ENCODE measurements at places on chromosomes 1 and 21. TPM values are rescaled to one million over a fixed set of nuclear protein-coding genes. Genes with fewer than 3 reads are reported as not detected.

The BRINP2 gene
- 0.27 TPM for total RNA-seq

The TSSK3 gene
- total RNA-seq: 0.18 TPM

The CFHR4 gene
- not detected for total RNA-seq

The KRTAP8-1 gene
- not detected for total RNA-seq

The CEP350 gene
- 13.0 TPM for total RNA-seq

The FBLIM1 gene
- 30.9 TPM for total RNA-seq

The CLDN17 gene
- total RNA-seq: not detected

The ILDR2 gene
- not detected for total RNA-seq

The MYOC gene
- not detected for total RNA-seq

The KIFAP3 gene
- total RNA-seq: 13.7 TPM

The IL22RA1 gene
- total RNA-seq: 8.6 TPM

The GPX7 gene
- not detected for total RNA-seq

The SLC1A7 gene
- 0.04 TPM for total RNA-seq

The RAB3B gene
- total RNA-seq: 5.4 TPM

The COL16A1 gene
- total RNA-seq: 5.6 TPM

The XCL2 gene
- not detected for total RNA-seq

The RHD gene
- total RNA-seq: not detected

The SLC66A1 gene
- total RNA-seq: 21.5 TPM

The OR6N1 gene
- not detected for total RNA-seq

The WDR64 gene
- total RNA-seq: not detected

The PTPN7 gene
- total RNA-seq: not detected

The BRDT gene
- not detected for total RNA-seq

The ACTN2 gene
- not detected for total RNA-seq

The SV2A gene
- total RNA-seq: 0.12 TPM

The C1orf226 gene
- 0.92 TPM for total RNA-seq

The MYBPHL gene
- not detected for total RNA-seq
